ENCODE measurements at places on chromosomes 6 and 20.

- DNase-seq, result peak; percentile 1
These were observed 33.0 kb downstream of the PYGB start for GRCh38 chr20:25280574-25281535.

DNA sequence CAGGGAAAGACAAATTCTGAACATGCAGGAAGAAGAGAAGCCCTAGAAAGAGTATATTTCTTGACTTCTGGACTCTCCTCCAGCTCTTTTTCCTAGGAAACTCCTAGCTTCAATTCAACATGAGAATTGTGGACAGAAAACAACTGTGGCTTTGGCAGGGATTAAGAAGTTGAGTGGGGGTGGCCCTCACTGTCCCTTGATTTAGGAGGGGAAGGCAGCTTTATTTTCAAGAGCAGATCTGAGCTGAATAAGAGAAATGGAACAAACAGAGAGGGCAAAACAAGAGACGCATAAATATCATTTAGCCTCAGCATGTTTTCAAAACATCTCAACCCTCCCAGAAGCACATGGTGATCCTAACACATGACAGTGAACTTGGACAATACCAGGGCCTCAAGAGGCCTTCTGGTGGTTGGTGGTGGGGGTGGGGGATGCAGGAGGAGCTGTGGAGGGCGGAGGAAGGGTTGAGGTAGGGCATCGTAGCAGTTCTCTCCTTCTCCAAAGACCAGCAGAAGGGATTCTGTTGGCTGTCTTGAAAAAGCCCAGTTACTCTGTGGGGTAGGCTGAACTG is 21.1 kb upstream of the TAGAP start:
- DNase-seq, result no peak

DNA sequence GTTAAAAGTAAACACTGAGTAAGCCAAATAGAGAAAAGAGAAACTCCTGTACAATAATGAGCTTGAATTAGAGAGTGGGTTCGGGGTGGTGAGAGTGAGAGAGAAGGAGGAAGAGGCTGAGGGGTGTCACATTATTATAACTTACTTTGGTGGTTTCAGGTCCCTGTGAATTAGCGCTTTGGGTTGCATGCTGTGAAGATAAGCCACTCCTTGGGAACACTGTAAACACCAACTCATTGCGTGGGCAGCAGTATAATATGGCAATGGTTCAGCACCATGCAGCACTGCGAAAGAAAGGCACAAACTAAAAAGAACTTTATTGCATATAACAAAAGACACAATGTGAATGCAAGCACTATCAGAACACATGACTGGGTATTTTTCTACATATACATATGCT is 26.9 kb downstream of the MAP3K7 start:
- no peak for DNase-seq

- DNase-seq, result no peak
These were observed 28.5 kb upstream of the SCUBE3 start for GRCh38 chr6:35185302-35185681.

DNA sequence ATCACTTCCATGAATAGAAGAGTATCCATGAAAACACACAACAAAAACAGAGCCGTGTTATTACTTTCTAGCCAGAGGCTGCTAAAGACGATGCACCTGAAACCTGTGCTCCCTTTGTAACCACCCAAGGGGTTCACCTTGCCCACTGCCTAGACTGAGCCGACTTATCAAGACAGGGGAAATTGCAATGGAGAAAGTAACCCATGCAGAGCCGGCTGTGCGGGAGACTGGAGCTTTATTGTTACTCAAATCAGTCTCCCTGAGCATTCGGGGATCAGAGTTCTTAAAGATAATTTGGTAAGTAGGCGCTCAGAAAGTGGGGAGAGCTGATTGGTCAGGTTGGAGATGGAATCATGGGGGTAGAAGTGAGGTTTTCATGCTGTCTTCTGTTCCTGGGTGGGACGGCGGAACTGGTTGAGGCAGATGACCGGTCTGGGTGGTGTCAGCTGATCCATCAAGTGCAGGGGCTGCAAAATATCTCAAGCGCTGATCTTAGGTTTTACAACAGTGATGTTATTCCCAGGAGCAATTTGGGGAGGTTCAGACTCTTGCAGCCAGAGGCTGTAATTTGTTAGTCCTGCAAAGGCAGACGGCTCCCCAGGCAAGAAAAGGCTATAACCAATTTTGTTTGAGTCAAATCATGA is 366.6 kb downstream of the PREX1 start:
- no peak for DNase-seq

- peak; percentile 72 for DNase-seq
These were observed 796 bp upstream of the RREB1 start for GRCh38 chr6:7106752-7107577.

- DNase-seq, result no peak
These were observed 155.2 kb upstream of the PRSS16 start for GRCh38 chr6:27092316-27092692.

DNA sequence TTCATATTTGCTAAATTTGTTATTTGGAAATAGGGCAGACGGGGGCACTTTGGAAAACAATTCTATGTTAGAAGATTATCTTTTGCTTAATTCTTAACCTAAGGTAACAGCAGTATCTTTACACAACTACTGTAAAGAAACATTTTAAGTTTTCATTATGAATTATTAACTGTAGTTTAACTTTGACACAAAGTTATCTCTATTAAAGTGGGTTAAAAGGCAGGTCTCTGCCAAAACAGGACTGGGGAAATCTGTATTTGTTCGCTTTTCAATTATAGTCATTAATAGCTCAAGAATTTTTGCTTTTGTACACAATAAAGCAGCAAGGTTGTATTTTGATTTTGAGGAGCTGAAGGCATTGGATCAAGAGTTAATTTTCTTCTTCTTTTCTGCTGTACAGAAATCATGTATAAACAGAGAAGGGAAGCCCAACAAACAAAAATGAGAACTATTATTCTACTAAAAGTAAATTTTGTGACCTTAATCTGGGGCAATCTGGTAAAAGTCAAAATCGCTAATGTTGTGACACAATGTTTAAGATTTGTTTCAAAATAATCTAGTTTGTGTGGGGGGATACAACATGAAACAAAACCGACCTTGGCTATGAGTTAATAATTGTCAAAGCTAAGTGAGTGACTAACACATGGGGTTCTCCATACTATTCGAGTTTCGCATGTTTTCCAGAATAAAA is 2.9 kb downstream of the STAU1 start:
- no peak for DNase-seq

DNA sequence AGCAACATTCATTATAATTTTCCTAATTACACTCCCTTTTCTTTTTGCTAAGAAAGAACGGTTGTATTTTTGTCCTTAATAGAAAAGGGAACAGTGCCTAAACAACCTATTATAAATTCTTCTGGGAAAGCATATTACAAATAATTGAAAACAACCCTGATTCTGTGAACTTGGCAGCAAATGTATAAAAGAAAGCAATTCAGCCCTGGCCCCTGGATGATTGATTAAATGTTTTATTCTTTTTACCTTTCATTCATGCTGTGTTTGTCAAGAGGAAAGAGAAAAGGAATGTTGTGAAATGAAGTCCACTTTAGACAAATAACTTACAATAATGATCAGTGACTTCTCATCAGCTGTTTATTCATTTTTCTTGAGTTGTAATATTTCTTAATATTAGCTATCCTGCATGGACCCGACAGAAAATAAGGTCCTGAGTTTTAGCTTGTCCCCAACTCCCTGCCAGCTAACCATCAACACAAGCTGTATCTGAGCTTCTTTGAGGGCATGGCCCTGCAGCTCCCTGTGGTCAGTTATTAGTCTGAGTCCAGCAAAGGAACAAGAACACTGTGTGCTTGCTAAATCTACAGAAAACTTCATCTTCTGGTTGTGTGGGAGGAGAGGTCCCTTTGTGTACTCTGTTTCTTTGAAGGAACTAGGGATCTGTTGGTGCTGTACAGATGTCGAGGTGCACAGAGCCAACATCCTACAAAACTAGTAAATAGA is 248.2 kb downstream of the LAMA2 start:
- DNase-seq, result no peak

DNA sequence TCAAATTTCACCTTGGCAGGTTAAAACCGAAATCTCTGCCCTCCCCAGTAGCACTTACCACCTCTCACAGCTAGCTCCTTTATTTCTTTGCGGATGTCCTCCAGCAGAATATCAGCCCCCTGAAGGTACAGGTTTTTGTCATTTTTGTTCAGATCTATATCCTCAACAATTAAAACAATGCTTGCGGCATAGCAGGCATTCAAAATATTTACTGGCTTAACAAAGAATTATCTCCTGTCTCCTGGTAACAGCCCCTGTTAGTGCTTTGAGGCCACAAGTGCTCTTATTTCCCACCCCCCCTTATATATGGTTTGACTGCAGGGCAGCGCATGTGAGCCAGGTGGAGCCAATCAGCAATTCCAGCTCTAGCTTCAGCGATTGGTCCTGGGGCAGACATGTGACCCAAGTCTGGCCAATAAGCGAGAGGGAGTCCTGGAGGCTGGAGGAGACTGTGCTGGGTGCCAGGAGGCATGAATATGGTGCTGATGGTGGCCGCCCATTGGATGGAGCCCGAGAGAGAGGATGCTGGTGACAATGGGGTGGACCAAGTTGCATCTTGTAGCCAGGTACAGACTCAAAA is 21.0 kb downstream of the SULF2 start:
- no peak for DNase-seq

DNA sequence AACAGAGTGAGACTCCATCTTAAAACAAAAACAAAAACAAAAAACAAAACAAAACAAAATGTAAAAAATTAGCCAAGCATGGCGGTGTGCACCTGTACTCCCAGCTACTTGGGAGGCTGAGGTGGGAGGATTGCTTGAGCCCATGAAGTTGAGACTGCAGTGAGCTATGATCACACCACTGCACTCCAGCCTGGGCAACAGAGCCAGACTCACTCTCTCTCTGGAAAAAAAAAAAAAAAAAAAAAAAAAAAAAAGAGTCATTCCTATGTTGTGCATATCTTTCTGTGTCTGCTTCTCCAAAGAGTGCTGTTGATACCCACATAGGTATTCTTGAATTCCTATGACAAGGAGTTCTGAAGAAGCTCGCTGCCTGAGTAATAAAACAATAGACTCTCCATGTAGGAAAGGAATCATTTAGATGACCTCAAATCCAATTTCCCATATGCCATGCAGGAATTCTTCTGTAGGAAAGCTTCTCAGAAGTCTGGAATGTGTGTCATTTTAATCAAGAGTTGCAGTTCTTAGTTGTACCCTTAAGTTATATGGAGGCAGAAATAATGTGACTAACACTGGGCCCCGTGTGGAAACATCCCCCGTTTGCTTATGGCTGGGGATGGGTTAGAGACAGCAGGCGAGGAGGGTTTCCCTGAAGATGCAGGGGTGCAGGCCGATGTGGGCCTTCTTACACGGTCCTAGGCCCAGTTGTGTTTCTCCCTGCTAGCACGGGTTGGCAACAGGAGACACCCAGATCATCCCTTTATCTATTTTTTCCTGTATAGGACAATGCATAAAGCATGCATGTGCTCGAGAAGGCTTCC is 79.4 kb downstream of the ZDHHC14 start:
- no peak for DNase-seq

- no peak for DNase-seq
These were observed 165.7 kb downstream of the SOD2 start for GRCh38 chr6:159527351-159527750.

GRCh38 chr20:43846516-43846905 is 68.1 kb upstream of the TOX2 start:
- no peak for DNase-seq

GRCh38 chr20:50648651-50649050 is 42.7 kb downstream of the RIPOR3 start:
- DNase-seq, result no peak
